ENCODE measurements at places on chromosomes 11 and 22.

- no peak for DNase-seq
Observed at GRCh38 chr11:124467381-124467927, 22.0 kb upstream of the OR8B8 start.

- DNase-seq = no peak
Observed at GRCh38 chr11:120102864-120103122, 35.1 kb downstream of the TRIM29 start.

DNA sequence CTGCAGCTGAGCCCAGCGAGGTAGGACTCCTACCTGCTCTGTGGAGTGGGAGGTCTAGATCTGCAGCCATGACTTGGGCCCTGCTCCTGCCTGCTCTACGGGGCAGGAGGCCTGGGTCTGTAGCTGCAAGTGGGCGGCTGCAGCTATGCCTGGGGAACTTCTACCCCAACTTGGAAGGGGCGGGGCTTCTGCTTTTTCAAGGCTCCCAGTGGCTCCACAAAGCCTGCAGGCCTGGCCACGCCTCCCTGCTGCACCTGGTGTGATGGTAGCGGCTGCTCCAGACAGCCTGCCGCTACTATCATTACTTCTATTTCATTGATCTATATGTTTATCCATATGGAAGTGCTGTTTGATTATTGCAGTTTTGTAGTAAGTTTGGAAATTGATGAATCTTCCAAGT is 121.2 kb downstream of the NELL1 start:
- DNase-seq = no peak

DNA sequence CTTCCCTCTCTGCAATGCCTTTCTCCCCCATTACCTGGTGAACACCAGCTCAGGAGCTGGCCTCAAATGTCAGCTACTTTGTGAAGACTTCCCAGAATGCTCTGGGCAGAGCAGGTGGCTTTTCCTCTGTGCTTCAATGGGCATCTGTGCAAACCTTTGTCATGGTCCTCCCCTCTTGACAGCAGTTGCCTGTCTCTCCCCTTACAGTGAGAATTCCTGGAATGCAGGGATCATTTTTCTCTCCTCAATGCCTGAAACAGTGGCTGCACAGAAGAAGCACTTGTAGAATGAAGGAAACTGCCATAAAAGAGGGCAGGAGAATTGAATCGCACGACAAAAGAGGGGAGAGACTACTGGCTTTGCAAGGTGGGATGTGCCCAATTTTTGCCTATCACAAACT is 92.8 kb upstream of the NARS2 start:
- no peak for DNase-seq

- no peak for DNase-seq
Observed at GRCh38 chr11:64181506-64182411, 4.2 kb upstream of the STIP1 start.

DNA sequence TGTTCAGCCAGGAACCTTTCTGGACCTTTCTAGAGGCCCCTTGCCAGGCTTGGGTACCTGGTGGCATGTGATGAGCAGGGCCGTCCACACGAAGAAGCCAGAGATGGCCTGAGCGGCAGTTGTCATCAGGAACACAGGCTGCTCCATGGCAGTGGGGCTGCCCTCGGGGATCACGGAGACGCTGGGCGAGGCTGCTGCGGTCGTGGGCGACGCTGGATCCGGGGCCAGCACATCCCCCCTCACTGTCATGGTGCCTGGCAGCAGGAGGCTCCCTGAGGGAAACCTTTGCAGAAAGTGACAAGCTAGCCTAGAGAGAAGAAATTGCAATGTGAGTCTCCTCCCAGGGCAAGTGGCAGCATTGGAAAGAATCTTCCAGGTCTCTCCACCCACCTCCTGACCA is 25.1 kb downstream of the TMEM184B start:
- no peak for DNase-seq

GRCh38 chr11:77883775-77884174 is 62.8 kb downstream of the AAMDC start:
- DNase-seq = no peak

DNA sequence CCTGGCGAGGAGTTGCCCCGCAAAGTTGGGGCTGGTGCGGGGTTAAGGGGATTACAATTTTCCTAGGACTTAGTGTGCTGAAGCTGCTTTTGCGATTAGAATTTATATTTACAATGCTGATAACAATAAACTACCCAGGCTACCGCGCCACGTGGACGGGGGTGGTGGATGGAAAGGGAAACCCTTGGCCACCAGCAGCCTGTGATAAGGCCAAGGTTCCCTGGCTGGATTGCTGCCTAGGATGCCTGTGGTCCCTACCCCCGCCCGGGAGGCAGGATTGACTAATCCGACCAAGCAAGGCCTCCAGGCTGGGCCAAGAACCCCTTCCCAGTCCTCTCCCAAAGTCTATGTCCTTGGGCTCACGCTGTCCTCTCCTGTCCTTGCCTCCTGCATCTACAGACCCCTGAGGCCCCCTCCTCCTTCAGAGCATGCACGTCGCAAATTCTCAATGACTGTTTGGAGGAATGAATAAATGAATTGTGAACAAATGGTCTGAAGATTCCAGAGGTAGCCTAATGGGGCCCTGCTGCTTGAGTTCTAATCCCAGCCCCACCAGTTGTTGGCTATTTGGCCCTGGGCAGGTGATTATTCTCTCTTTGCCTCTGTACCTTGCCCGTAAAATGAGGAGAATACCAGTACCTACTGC is 7.6 kb upstream of the CHKA start:
- DNase-seq = no peak

- DNase-seq = no peak
Observed at GRCh38 chr11:7320306-7320705, 68.6 kb downstream of the SYT9 start.

DNA sequence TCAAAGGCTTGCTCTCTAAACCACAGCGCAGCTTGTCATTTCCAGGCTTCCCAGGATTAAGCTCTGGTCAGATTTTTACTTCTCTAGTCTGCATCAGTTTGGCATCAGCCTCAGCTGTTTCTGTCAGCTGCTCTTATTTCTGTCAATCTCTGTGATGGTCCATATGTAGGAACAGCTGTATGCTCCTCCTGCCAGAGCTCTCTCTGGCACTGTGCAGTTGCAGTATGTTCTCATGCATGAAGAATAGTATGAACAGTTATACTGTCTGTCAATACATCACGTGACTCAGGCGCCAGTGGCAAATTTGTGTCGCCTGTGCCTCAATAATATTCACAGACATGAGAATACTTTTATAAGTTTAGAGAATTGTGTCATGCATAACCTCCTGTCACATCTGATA is 6.7 kb downstream of the OR6M1 start:
- DNase-seq = no peak

DNA sequence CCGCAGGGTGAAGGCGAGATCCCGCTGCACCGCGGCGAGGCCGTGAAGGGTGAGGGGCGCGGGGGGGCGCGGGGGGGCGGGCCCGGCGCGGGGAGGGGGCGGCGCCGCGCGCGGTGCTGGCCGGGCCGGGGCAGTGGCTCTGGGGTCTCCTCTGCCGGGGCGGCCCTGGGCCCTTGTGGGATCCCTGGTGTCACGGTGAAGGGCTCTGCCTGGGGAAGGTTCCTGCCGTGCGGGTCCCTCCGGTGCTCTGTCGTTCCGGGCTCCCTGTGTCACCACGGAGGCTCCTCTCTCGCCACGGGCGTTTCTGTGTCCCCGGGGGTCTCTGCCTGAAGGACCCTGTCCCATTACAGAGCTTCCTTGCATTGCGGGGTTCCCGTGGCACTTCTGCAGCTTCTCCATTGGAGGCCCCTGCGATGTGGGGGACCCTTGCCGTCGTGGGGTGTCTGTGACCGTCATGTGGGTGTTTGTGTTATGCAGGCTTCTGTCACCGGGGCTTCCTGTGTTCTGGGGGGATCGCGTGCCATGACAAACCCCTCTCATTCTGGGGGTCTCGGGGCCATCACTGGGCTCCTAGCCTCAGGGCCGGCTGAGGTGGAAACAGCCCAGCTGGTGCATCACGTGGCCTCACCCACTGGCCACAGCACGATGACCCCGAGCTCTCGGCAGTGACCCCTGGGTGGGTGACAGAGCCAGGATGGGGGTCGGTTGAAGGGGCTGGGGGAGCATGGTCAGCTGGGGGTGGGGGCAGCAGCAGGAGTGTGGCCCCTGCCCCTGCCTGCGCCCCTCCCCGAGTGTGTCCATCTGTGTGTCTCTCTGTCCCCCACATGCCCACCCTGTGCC is 25.3 kb downstream of the SHANK3 start:
- DNase-seq = no peak

- no peak for DNase-seq
Observed at GRCh38 chr11:102220728-102221467, 96.4 kb upstream of the BIRC3 start.

DNA sequence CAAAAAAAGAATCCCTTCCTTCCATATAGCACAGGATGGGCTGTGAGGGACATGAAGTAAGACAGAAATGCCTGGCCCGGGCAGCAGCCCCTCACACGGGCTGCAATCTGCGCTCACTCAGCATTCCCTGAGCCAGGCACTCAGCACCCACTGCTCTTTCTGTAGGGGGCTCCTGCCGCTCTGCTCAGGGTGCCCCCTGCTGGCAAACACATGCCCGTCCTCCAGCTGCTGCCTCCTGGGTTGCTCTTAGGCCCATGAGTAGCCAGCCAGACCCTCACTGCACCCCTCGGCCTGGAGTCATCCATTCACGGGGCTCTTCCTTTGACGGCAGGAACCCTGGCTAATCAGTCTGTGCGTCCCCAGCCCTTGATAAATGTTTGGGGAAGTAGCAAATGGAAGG is 6.9 kb downstream of the MCAT start:
- peak; percentile 14 for DNase-seq

GRCh38 chr11:34719303-34719848 is 98.5 kb downstream of the EHF start:
- DNase-seq = no peak

- no peak for DNase-seq
Observed at GRCh38 chr11:6941970-6942369, 15.7 kb downstream of the ZNF215 start.

GRCh38 chr11:67776852-67777520 is 102.6 kb upstream of the ALDH3B2 start:
- no peak for DNase-seq

- DNase-seq = no peak
Observed at GRCh38 chr22:32922186-32922585, 120.7 kb downstream of the TIMP3 start.

- DNase-seq = no peak
Observed at GRCh38 chr11:29061452-29061851, 953.3 kb downstream of the METTL15 start.

GRCh38 chr11:94549146-94549545 is 5.4 kb downstream of the FUT4 start:
- no peak for DNase-seq

DNA sequence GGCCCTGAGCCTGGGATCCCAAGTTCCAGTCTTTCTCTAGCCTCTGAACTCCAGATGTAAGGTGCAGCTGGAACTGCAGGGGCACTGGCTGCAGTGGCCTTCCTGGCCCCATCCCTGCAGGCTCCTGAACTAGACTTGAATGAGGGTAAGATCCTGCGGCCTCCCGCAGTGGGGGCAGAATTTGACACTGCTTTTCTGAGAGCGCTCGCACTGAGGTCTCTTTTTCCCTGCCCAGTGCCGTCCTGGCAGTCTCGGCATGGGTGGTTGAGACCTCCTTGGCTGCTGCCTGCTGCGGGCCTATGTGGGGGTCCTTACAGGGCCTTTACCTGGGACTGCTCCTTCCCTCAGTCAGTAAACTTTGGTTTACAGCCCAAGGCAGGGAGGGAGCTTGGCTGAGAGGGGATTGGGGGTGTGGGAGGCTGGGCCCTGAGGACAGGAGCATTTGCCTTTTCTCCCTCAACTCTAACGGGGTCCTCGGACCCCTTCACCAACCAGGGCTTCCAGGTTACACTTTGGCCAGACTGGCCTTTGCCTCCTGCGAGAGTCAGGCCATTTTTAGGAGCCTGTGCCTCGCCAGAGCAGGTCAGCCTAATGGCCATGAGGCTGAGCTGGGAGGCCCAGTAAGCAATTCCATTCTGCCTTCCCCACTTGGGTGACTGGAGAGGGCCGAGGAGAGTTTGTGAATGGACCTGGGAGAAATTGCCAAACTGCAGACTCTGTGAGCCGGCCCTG is 35.4 kb downstream of the FAM83F start:
- no peak for DNase-seq

- no peak for DNase-seq
Observed at GRCh38 chr11:128506999-128507611, 80.3 kb downstream of the ETS1 start.

DNA sequence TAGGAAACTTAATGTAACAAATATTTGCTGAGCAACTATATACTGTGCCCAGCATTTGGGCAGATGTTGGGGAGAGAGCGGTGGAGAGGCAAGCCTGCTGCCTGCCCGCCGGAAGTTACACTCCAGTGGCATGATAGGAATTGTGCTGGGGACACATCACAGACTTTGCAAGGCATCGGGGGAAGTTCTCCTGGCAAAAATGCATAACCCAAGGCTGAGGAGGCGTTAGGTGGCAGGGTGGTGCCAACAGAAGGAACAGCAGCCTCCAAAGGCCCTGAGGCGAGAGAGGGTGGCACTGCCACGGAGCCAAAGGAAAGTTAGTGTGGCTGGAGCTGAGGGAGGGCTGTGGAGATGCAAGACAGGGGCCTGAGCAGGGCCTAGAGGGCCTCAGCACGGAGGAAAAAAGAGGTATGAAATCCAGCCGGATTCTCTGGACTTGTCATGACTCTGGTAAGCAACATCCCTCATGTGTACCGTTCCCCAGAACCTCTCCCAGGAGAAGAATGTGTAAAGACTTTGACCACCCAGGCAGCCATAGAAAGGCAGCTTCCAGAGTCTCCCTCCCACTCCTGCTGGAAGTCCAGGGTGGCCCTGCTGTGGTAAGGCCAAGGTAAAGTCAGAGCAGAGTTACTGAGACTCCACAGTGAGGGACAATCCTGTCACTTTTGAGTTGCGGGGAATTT is 76.1 kb upstream of the RAB1B start:
- DNase-seq = no peak

DNA sequence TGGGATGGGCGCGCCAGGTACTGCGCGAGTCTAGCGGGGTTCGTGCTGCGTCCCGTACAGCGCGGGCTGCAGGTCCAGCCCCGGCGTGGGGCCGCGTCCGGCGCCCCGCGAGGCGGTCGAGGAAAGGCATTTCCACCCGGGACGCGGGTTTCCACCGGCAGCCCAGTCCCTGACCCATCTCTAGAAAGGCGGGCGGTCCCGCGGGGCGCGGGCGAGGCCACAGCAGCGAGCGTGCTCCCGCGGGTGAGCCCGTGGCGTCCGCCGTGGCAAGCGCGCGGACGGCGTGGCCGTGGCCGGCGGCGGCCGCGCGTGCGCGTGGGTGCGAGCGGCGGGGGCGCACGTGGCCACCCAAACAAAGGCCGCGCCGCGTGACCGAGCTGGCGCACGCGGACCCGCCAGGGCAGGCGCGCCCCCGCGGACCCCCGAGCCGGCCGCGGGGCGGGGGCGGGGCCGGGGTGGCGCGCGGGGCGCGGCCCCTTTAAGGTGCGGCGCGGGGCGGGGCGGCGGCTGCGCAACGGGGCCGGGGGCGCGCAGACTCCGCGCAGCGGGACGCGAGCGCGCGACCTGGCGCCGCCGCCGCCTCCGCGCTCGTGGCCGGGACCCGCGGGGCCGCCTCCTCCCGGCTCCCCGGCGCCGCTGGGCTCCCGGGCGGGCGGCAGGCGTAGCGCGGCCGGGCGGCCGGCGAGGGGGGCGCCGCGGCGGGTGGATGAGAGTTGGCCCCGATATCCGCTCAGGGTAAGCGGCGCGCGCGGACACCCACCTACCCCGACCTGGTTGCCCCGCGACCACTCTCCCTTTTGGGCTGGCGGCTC is 39.3 kb upstream of the CELSR1 start:
- DNase-seq = peak; percentile 68

Data from central memory CD4-positive, alpha-beta T cell (primary cell).